ENCODE measurements at places on chromosomes 11 and 22. TPM values are rescaled to one million over a fixed set of nuclear protein-coding genes. Genes with fewer than 3 reads are reported as not detected.

DNA sequence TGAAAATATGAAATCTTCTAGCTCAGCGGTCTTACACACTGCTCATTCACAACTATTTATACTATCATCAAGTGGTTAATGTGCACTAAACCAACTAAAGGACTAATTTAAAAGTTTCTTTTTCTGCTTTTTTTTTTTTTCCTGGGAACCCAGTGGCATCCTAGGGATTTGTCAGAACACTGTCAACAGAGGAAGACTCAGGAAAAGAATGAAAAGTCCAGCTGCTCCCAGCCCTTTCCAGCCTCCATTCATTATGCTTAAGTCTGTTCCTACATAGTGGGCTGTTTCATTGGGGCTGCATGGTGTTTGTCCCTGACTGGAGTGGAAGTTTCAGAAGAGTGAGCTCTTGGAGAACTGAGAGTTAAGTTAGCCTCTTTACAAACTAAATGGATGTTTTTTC, 391.1 kb downstream of the AASDHPPT start:
- no peak for DNase-seq

GRCh38 chr11:86692317-86692716, 19.9 kb upstream of the ME3 start:
- DNase-seq = no peak

GRCh38 chr22:20663941-20664593, 109.8 kb upstream of the SERPIND1 start:
- DNase-seq = no peak

DNA sequence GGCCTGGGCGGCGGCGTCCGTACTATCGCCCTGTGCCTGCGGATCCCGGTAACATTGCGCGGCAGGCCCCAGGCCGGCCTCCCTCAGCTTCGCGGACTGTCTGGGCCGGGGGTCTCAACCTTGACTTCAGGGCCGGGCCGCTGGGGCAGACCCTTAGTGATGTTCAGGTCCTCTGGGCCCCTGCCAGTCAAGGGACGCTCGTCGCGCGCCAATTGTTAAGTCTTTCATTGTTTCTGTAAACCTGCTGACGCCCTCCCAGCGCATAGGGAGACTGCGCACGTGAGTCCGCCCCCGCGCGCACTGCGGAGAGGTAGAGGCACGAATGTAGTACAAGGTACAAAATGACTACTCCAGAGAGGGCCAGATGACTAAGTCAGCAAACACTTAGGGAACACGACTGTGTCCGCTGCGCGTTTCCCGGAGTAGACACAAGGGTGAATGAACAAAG, 451 bp upstream of the HDHD5 start:
- no peak for DNase-seq

DNA sequence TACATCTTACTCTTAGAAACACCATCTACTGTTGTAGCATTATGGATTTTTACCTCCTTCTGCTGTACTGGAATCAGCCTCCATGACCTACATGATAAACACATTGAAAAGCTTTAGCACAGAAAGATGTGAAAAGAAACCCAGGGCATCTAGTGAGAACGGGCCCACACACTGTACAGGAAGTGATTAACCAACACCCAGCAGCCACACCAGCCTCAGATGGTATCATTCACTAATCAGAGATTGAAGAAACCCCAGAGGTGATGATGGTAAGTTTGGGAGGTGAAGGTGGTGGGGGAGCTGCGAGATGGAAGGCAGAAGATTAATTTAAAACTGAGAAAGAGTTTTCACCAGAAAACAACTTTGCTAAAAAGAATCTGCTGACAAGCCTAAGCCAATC, 46.1 kb downstream of the RASSF10 start:
- no peak for DNase-seq

- no peak for DNase-seq
Measured at GRCh38 chr11:75147875-75148263, 3.0 kb upstream of the SLCO2B1 start.

Gene CEP126
- 2.1 TPM for polyA plus RNA-seq

GRCh38 chr11:66227700-66228099, 40.7 kb upstream of the RAB1B start:
- DNase-seq = no peak

Gene MALAT1
- polyA plus RNA-seq = 510 TPM

DNA sequence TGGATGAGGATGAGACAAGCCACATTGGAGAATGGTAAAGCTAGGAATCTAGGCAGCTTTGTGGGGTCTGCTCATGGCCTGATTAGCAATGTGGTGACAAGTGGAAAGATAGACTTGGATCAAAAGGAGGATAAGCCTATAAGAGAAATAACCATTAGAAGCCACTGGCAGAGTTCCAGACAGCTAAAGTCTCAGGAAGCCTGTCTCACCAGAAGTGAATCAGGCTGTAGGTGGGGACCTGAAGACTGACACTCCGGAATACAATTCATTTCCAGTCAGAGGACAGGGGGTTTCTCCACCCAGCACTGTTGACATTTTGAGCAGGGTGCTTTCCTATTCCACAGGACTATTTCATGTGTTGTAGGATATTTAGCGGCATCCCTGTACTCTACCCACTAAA, 129.7 kb downstream of the ARHGAP42 start:
- no peak for DNase-seq
